ENCODE measurements at places on chromosomes 6 and 20. TPM values are rescaled to one million over a fixed set of nuclear protein-coding genes. Genes with fewer than 3 reads are reported as not detected.

CALHM4 gene
- not detected for total RNA-seq

GRCh38 chr6:146388736-146389364 lies 154.8 kb upstream of the RAB32 start:
- no peaks in the 10 kb centered on the region for H3K36me3 ChIP-seq
- H3K4me1 ChIP-seq: no peaks in the 10 kb centered on the region
- DNase-seq: no peak
- H3K4me3 ChIP-seq: no peak overlapping the region
- H3K27me3 ChIP-seq: peaks cover 7% of the 10 kb centered on the region
- H3K27ac ChIP-seq: no peak overlapping the region

GRCh38 chr6:159865226-159865920 lies 25.4 kb upstream of the MAS1 start:
- H3K27me3 ChIP-seq: no peaks in the 10 kb centered on the region
- H3K4me1 ChIP-seq: peaks cover 6% of the 10 kb centered on the region
- no peak overlapping the region for H3K27ac ChIP-seq
- peaks cover 2% of the 10 kb centered on the region for H3K36me3 ChIP-seq
- no peak overlapping the region for H3K4me3 ChIP-seq
- DNase-seq: no peak

DNA sequence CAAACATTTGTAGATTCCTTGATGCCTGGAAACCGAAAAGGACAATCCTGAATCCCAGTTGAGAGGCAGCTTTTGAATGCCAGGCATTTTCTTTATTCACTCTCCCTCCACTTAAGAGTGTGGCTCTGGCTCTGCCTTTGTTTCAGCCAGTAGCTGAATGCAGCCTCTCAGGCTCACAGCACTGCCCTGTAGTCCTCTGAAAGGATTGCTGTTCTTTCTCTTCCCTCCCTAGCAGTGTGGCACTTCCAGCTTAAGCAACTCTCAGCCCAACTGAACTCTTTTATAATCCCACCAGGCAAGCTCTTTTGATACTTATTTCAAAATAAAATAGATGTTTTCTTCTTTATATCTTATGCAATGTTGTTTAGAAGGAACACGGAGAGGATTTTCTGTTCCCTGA lies 415.6 kb downstream of the GJA1 start:
- no peak overlapping the region for H3K4me3 ChIP-seq
- no peaks in the 10 kb centered on the region for H3K36me3 ChIP-seq

DNA sequence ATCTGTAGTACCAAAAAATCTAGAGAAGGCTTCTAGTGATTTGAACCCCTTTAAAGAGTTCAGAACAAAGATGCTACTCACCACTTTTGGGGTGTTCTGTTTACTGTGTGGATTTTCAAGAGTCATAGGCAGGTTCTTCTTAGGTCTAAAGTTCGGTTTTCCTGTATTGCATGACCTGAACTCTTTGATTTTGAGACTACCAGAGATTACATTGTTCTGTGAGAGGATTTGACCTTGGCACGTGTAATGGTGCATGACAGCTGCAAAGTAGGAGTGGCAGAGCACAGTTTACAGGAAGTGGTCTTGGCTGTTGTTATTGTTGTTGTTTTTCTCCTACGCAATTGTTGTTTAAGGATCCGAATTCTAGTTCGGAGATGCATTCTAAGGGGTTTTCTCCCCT lies 592.7 kb downstream of the EPHA7 start:
- H3K4me3 ChIP-seq: no peak overlapping the region
- no peak overlapping the region for H3K27ac ChIP-seq
- no peak for DNase-seq
- H3K27me3 ChIP-seq: no peaks in the 10 kb centered on the region

DNA sequence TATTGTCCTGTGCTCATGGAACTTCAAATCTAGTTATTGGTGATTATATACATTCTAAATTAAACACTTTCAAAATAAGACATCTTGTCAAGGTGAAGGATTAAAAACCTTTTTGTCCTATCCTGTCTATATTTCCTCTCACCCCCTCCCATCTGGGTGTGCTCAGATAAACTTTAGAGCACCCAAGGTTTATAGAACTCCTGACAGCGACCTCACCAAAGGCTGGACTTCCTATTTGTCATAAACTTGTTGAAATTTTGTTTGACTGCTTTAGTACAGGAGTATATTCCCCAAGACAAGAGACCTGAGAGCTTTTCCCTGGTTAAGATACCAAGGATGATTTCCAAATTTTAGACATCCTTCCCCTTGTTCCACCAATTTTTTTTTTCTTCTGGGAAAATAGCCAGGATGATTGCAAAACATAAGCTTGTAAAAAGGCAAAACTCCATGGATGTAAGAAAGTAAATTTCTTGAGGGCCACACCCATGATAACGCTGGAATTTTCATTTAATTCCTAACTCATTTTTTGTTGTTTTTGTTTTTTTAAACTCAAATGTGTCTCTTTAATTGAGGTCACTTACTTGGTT lies 33.0 kb downstream of the CARMIL1 start:
- peak overlapping the region; percentile 87 for H3K27ac ChIP-seq
- H3K4me1 ChIP-seq: peaks cover 52% of the 10 kb centered on the region
- DNase-seq: no peak
- peak overlapping the region; percentile 24 for H3K4me3 ChIP-seq
- no peaks in the 10 kb centered on the region for H3K27me3 ChIP-seq

Data from chondrocyte (in vitro differentiated cells).